ENCODE measurements at places on chromosomes 5 and 9. TPM values are rescaled to one million over a fixed set of nuclear protein-coding genes. Genes with fewer than 3 reads are reported as not detected.

- no peak for DNase-seq
Measured at GRCh38 chr5:132407970-132408369, 38.5 kb downstream of the SLC22A5 start.

DNA sequence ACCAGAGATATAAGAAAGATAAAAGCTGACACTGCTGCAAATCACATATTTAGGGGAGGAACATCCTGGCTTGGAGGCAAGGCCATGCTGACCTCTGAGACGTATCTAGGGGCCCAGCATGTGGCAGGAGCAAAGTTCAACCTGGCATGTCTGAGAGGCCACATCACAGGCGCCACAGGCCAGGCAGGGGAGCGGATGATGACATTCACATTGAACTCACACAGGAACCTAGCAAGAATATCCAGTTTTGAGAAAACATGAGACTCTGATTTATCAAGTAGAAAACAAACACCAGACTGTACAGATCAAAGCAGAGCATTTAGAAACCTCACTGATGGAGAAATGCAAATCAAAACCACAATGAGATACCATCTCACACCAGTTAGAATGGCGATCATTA lies 64.2 kb upstream of the STK32A start:
- no peak for DNase-seq

- DNase-seq, result no peak
Measured at GRCh38 chr9:94944626-94945025, 218.1 kb downstream of the AOPEP start.

- DNase-seq, result no peak
Measured at GRCh38 chr9:121322737-121323448, 47.2 kb downstream of the STOM start.

- no peak for DNase-seq
Measured at GRCh38 chr5:131328536-131329285, 64.9 kb downstream of the CDC42SE2 start.

DNA sequence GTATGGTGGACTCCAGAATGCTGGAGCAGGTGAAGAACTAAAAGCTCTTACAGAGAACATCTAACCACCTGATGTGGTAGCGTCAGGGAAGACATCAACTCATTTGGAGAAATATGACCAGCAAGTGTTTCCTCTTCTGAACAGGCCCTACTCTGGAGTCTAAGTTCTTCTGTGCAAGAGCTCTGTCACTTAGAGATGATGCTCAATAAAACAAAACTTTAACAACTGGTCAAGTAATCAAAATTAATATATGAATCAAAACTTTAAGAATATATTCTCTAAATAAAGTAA lies 85.8 kb downstream of the CYFIP2 start:
- DNase-seq, result no peak

DNA sequence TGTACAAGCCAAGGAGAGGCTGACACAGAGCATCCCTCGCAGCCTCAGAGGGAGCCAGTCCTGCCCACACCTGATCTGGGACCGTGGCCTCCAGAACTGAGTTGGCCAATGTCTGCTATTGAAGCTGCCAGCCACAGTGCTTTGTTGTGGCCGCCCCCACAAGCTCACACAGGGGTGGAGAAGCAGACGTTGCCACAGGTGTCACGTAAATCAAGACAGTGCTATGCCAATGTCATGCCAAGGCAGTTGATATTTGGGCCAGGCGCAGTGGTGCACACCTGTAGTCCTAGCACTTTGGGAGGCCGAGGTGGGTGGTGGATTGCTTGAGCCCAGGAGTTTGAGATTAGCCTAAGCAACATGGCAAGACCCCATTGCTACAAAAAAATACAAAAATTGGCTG lies 17.3 kb upstream of the TERT start:
- DNase-seq, result peak; percentile 10

- no peak for DNase-seq
Measured at GRCh38 chr5:115542086-115542485, 2.5 kb downstream of the FEM1C start.

GRCh38 chr5:41875121-41875520 lies 4.9 kb upstream of the OXCT1 start:
- no peak for DNase-seq

DNA sequence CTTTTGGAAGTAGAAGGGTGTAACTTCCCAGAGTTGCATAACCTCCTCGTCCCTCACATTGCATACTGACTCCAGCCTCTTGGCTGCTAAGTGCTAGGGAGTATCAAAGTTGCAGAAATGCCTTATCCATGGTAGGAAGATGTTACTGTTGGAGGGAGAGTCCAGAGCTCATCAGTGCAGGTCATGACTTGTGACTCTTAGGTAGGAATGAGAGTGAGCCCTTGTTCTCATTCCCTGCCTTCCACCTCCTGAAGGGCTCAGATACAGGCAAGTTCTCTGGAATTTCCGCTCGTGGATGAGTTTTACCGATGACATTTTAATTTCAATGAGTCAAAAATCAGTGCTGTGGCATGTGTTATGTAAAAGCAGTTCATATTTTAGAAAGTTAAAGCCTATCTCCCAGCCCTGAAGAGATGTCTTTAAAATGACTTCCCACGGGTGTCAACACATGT lies 17.0 kb downstream of the IRX1 start:
- DNase-seq, result no peak

DNA sequence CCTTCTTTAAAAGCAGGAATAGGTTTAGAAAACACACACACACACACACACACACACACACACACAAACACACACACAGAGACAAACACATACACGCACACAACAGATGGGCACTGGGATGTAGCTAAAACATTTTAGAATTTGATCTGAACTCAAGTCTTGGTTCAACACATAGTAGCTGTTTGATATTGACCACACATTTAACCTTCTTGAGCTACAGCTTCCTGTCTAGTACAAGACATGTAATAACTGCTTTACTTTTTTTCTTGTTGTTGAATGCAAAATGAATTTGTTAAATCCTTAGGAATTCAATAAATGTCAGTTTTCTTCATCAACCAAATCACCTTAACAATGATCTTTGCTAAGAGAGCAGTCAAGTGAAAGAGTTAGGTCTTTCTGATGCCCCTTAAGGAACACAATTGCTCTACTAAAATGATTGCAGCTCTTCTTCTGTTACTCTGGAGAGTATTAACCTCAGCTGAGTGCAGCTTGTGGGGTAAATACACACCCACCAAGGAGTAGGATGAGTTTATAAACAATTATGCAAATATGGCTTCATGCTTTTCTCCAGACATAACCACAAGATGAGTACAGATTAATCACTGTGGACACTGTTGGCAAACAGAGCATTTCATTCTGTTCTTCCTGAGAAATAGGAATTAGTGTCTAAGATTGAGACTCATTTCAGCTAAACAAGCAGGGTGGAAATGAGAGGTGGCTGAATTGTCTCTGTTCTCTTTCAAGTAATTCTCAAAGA lies 302.9 kb upstream of the PAPPA start:
- DNase-seq, result no peak

- no peak for DNase-seq
Measured at GRCh38 chr5:158570502-158570901, 529.2 kb downstream of the EBF1 start.

GRCh38 chr5:174910245-174910737 lies 185.9 kb downstream of the MSX2 start:
- peak; percentile 61 for DNase-seq

- peak; percentile 56 for DNase-seq
Measured at GRCh38 chr5:177509381-177509951, at the start of gene DOK3. Gene DOK3 (minus strand): TSS chr5:177509826. CDS start chr5:177509540, 286 bp downstream.

DNA sequence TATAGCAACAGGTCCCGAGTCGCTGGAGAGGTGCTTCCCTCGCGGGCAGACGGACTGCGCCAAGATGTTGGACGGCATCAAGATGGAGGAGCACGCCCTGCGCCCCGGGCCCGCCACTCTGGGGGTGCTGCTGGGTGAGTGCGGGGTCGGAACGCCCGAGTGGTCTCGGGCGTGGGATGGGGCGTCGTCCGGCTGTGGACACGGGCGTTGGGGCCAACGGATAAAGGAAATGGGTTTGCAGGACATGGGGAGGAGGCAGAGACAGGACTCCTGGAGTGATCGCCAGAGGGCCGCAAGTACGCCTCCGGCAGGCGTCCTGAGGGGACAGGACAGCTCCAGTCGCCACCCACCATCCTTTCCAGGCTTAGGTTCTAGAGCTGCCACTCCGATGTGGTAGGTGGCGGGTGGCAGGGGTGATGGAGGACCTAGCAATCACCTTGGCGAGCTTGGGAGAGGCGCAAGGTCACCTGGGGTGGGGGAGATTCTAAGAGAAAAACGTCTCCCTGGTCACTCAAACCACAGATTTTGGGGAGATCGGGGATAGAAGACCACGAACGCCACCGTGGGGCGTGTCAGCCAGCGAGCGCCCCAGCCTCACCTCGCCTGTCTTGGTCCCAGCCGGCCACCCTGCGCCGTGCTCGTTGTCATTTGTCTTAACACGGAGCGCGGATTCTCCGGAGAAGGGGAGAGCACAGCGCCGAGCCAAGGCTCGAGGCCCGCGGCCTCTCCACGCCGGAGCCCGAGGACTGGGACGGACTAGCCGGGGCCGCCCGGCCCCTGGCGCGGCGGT lies 922 bp downstream of the LMX1B start:
- DNase-seq, result no peak

DNA sequence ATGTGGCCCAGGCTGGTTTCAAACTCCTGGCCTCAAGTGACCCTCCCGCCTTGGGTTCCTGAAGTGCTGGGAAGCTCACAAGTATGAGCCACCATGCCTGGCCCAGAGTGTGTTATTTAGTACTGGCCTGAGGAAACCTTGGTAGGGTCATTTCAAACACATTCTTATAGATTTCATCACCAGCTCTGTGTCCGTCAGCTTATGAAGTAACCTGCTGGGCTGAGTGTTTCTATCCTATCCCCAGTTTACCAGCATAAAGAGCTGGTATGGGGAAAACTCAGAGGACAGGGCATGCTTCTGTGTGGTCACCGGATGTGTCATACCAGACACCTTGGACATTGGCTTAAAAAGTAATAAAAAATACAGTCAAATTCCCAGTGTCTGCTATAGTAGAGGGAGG lies 45.3 kb downstream of the PTPN3 start:
- no peak for DNase-seq

DNA sequence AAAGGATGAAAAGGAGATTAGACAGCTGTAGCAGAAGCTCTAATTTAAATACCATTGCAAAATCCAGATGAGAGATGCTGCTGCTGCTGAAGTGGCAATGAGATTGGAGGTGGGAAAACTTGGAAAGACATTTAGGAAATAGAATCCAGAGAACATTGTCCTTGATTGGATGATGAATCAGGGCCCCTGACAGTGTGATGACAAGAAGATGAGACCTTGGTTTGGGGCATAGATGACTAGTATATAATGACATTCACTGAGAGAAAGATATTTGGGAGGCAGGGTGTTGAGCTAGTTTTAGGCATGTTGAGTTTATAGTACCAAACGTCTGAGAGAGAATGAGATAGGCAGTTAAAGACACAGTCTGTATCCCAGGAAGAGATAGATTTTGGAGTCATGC lies 311.5 kb upstream of the MPDZ start:
- no peak for DNase-seq

- no peak for DNase-seq
Measured at GRCh38 chr9:119003201-119003611, 366.0 kb downstream of the BRINP1 start.

DNA sequence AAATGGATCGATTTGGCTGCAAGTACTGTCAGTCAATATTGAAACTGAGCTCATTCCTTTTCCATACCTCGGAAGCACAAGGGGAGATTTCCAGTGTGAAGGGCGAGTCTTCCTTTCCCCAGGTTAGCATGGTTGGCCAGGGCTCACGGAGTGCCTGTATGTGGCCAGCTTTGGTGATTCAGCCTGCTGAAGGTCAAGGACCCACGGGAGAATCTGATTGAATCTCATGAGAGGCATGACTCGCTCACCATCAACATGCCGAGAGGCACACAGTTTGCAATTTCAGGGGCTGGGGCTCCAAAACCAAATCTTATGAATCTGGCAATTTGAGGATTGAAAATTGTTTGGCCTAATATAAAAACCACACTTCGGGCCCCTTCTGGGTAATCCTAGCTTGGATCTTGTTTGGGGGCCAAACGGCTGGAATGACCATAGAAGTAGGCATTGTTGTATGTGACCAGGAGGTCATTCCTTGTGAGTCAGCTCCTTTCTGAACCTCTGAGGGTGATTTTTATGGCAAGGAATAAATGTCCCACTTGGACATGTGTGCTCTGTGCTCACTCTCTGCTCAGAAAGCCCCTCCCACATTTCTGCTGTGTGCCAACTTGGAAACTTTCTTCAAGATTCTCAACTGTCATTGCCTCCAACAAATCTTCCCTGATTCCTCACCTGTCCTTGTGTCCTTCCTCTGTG lies 69.8 kb downstream of the DOCK2 start:
- no peak for DNase-seq

GRCh38 chr9:125241863-125242739 lies 958 bp upstream of the HSPA5 start:
- peak; percentile 29 for DNase-seq

- DNase-seq, result no peak
Measured at GRCh38 chr9:88947581-88948573, 43.4 kb upstream of the S1PR3 start.

DNA sequence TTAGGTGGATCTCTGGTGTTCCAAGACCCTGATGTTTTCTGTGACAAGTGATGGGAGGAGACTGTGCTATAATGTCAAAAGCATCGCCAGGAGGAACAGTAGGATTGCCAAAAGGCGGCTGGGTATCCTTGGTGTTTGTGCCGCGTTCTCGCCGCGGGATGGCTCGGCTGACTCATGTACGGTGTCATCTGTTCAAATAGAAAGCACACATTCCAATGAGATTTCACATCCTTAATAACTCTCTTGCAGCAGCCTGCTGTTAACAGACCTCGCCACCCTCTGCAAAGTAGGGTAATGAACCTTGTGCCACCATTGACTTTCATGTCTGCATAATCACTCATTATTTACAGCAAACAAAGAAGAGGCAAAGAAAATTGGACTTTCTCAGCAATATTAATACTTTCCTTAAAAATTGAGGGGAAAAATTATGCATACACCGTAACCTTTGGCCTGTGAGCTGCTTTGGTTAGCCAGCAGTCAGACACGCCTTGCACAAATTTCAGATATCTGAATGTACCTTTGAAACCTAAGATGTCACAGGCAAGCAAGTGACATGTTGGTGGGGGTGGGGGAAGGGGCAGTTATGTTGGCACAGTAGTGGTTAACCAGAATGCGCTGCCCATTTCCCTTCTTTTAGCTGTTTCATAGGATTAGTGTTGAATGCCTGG lies 289.4 kb downstream of the EFNA5 start:
- no peak for DNase-seq

Gene GADD45G
- total RNA-seq, result 44.5 TPM

Gene NSUN2
- 34.4 TPM for total RNA-seq

Gene NSA2
- 44.1 TPM for total RNA-seq

Gene GFI1B
- total RNA-seq, result 0.27 TPM

Gene PSAT1
- 0.77 TPM for total RNA-seq

Gene LCN15
- total RNA-seq, result 0.41 TPM

Gene FBP1
- 0.74 TPM for total RNA-seq

Gene LCN9
- not detected for total RNA-seq

Gene MYMK
- not detected for total RNA-seq

Gene FYB1
- total RNA-seq, result 4.9 TPM

Gene GFRA3
- total RNA-seq, result 0.82 TPM

Gene CCDC152
- 0.80 TPM for total RNA-seq

Gene BNIP1
- 11.7 TPM for total RNA-seq

Gene NOL6
- 13.4 TPM for total RNA-seq

Measured in left ventricle myocardium inferior (tissue), 1 donor.